ENCODE measurements at places on chromosomes 13 and 19. TPM values are rescaled to one million over a fixed set of nuclear protein-coding genes. Genes with fewer than 3 reads are reported as not detected.

Gene UBAC2
- polyA plus RNA-seq, result 161 TPM

Gene KASH5
- not detected for polyA plus RNA-seq

GRCh38 chr13:50685491-50685890 lies 158.0 kb downstream of the DLEU7 start:
- H3K4me1 ChIP-seq, result no peaks in the 10 kb centered on the region
- DNase-seq, result no peak
- no peaks in the 10 kb centered on the region for H3K27me3 ChIP-seq
- no peaks in the 10 kb centered on the region for H3K36me3 ChIP-seq
- no peak overlapping the region for H3K4me3 ChIP-seq
- H3K27ac ChIP-seq, result no peak overlapping the region

DNA sequence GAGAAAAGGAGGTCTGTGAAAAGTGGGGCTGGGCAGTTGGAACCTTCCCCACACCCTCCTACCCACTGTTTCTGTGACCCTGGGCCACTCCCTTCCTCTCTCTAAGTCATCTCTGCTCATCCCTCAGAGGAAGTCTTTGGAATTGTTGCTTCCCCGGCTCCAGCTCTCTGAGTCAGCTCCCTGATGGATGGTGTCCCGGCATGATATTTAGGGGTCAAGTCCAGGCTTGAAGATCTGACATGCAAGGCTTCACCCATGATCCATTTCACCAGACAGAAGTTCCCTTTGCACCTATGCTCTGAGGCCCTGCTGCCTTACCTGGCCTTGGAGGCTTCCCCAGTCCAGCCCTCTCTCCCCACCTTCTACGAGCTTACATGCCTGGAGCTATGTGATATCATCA lies 13.3 kb downstream of the EXOC3L2 start:
- H3K36me3 ChIP-seq, result no peaks in the 10 kb centered on the region
- H3K4me1 ChIP-seq, result no peaks in the 10 kb centered on the region
- H3K27me3 ChIP-seq, result peaks cover 6% of the 10 kb centered on the region
- no peak for DNase-seq
- H3K4me3 ChIP-seq, result no peak overlapping the region

DNA sequence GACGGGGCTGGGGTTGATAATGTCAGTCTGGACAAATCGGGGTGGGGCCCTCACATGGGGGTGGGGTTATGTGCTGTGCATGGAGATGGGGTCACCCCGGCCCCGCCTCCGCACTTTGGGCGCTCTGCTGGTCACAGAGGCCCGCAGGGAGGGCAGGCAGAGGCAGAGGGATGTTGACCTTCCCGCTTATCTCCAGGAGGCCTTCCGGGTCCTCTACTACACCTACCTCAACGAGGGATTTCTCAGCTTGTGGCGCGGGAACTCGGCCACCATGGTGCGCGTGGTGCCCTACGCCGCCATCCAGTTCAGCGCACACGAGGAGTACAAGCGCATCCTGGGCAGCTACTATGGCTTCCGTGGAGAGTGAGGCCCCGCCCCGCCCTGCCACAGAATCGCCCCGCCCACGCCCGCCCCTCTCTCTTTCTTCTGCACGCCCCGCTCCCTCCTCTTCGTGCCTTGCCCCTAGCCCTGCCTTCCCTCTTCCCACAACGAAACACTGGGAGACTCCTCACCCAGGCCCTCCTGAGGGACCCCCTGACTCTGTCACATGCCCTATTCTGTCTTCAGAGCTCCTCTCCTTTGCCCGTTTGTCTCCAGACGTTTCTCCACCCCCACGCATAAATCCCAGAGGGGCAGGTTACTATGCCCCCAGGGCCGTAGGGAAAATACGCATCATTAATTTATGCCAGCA lies 32.8 kb downstream of the TMEM161A start:
- peaks cover 8% of the 10 kb centered on the region for H3K36me3 ChIP-seq
- H3K4me3 ChIP-seq, result no peak overlapping the region
- H3K27me3 ChIP-seq, result no peaks in the 10 kb centered on the region
- no peak overlapping the region for H3K27ac ChIP-seq
- DNase-seq, result no peak

DNA sequence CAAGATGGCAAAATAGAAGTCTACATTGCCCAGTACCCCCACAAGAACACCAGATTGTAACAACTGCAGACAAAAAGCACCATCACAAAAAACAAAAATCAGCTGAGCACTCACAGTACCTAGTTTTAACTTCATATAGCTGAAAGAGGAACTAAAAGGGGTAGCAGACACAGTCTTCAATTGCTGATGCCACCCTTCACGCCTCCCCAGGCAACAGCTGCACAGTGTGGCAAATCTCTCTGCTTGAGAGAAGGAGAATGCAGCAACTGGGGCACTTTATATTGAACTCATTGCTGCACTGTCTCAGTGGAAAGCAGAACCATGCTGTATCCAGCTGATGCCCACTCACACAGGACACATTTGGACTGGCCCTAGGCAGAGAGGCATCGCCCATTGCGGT lies 2714.5 kb upstream of the PCDH20 start:
- H3K4me1 ChIP-seq, result no peaks in the 10 kb centered on the region
- no peak overlapping the region for H3K27ac ChIP-seq
- no peak for DNase-seq
- no peaks in the 10 kb centered on the region for H3K36me3 ChIP-seq

DNA sequence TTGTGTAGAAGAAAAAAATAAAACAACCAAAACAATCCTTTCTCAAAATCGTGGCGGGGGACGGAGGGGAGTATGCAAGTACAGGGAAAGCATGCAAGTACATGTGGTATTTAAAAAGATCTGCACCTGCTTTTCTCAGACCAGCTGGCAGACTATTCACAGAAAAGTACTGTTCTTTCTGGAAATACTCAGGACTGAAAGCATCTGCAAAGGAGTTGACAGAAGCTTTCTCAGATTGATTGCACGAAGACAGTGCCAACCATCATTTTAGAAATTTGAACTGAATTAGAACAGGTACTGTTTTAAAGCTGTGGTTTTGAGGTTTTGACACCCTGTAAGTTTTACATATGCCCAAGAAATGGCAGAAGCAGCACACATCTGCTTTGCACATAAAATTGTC lies 19.8 kb upstream of the PCDH8 start:
- DNase-seq, result no peak
- H3K36me3 ChIP-seq, result no peaks in the 10 kb centered on the region
- H3K27me3 ChIP-seq, result no peaks in the 10 kb centered on the region
- H3K4me3 ChIP-seq, result no peak overlapping the region
- H3K27ac ChIP-seq, result no peak overlapping the region

- H3K4me3 ChIP-seq, result no peak overlapping the region
- no peaks in the 10 kb centered on the region for H3K36me3 ChIP-seq
- peak; percentile 59 for DNase-seq
- H3K27me3 ChIP-seq, result no peaks in the 10 kb centered on the region
These were observed 53.4 kb downstream of the PDS5B start for GRCh38 chr13:32639502-32640105.

Gene LCP1
- polyA plus RNA-seq, result 1,658 TPM

Gene ITGBL1
- not detected for polyA plus RNA-seq

DNA sequence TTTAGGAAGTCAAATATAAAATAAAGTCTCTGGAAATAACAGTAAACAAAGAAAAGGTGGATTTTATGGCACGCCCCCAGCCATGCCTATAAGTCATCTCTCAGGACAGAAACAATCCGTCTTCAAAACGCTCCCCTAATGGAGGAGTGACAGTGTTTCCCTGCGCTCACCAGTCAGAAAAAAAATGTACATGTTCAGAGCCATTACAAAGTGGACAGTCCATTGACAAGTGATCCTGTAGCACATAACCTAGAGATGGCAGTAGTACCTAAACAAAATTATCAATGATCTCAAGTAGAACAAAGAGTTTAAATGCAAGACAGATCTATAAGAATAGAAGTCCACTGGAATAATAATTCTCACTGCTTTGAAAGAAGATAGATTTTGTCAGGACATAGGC lies 891.7 kb upstream of the MIR17HG start:
- no peaks in the 10 kb centered on the region for H3K4me1 ChIP-seq
- no peak overlapping the region for H3K4me3 ChIP-seq

- DNase-seq, result no peak
- H3K4me3 ChIP-seq, result no peak overlapping the region
- H3K36me3 ChIP-seq, result no peaks in the 10 kb centered on the region
- H3K27me3 ChIP-seq, result no peaks in the 10 kb centered on the region
- H3K27ac ChIP-seq, result no peak overlapping the region
These were observed 23.1 kb downstream of the FXYD5 start for GRCh38 chr19:35177377-35178274.

GRCh38 chr19:48433337-48433736 lies 12.4 kb upstream of the GRWD1 start:
- H3K36me3 ChIP-seq, result no peaks in the 10 kb centered on the region
- no peaks in the 10 kb centered on the region for H3K27me3 ChIP-seq
- H3K27ac ChIP-seq, result no peak overlapping the region

GRCh38 chr13:30792285-30793000 lies 57.1 kb downstream of the ALOX5AP start:
- DNase-seq, result no peak
- peaks cover 26% of the 10 kb centered on the region for H3K4me1 ChIP-seq
- H3K27ac ChIP-seq, result no peak overlapping the region
- H3K36me3 ChIP-seq, result no peaks in the 10 kb centered on the region
- no peak overlapping the region for H3K4me3 ChIP-seq

GRCh38 chr19:35421362-35421761 lies 26.7 kb upstream of the FFAR2 start:
- H3K27me3 ChIP-seq, result peaks cover 8% of the 10 kb centered on the region
- H3K4me1 ChIP-seq, result no peaks in the 10 kb centered on the region
- DNase-seq, result no peak
- H3K27ac ChIP-seq, result no peak overlapping the region
- no peak overlapping the region for H3K4me3 ChIP-seq
- no peaks in the 10 kb centered on the region for H3K36me3 ChIP-seq

Gene ZNF799
- polyA plus RNA-seq, result 6.3 TPM

Gene KLF1
- not detected for polyA plus RNA-seq

DNA sequence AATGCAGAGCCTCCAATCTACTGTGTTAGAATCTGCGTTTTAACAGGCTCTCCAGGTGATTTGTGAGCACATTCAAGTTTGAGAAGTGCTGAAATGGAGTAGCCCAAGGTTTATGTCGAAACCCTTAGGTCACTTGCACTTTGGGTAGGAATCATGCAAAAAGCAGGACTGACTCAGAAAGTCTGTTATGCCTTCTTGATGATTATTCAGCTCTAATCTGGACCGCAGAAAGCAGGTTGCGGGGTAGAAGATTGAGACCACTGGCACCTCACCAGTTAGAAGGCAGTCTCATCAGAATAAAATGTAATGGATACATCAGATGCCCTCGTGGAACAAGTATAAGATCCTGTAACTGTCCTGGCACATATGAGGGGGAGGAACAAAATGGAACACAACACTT lies 326.3 kb downstream of the DCLK1 start:
- no peak overlapping the region for H3K27ac ChIP-seq
- no peak overlapping the region for H3K4me3 ChIP-seq
- no peaks in the 10 kb centered on the region for H3K4me1 ChIP-seq
- H3K36me3 ChIP-seq, result no peaks in the 10 kb centered on the region
- no peak for DNase-seq
- H3K27me3 ChIP-seq, result no peaks in the 10 kb centered on the region

DNA sequence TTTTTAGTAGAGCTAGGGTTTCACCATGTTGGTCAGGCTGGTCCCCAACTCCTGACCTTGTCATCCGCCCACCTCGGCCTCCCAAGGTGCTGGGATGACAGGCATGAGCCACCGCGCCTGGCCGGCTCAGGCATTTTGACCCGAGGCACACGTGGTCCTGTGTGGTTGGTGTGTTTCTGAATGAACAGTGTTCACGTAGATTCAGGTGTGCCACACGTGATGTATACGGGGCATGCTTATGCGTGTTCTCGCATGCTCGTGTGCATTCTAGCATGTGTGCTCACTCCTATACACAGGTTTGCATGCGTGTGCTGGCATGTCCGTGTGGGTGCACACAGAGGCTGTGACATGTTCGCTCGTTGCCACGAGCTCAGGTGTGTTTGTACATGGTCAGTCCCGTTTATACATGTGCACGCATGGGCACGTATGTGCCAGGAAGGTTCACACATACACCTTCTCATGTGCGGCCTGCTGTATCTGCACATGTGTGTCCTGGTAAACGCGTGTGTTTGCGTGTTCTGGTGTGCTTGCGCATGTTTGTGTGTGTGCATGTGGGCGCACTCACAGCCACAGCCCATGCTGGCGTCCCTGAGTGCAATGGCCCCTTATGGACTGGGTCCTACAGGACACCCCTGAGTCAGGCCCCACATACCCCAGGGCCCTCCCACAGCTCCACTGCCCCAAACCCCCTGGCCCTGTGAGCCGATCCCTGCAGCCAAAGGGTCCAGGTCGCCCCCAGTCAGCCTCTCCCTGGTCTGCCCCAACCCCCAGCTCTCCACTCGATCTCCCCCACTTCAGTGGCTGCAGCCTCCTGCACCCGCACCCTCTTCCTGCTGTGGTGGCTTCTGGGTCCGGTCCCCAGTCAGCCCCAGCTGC lies 20.6 kb upstream of the TCF3 start:
- no peak overlapping the region for H3K27ac ChIP-seq
- H3K4me3 ChIP-seq, result no peak overlapping the region
- no peak for DNase-seq
- no peaks in the 10 kb centered on the region for H3K36me3 ChIP-seq

GRCh38 chr13:28528848-28529247 lies 33.9 kb upstream of the FLT1 start:
- H3K27ac ChIP-seq, result no peak overlapping the region
- H3K4me1 ChIP-seq, result peaks cover 13% of the 10 kb centered on the region
- no peak for DNase-seq
- peaks cover 14% of the 10 kb centered on the region for H3K27me3 ChIP-seq
- no peaks in the 10 kb centered on the region for H3K36me3 ChIP-seq

DNA sequence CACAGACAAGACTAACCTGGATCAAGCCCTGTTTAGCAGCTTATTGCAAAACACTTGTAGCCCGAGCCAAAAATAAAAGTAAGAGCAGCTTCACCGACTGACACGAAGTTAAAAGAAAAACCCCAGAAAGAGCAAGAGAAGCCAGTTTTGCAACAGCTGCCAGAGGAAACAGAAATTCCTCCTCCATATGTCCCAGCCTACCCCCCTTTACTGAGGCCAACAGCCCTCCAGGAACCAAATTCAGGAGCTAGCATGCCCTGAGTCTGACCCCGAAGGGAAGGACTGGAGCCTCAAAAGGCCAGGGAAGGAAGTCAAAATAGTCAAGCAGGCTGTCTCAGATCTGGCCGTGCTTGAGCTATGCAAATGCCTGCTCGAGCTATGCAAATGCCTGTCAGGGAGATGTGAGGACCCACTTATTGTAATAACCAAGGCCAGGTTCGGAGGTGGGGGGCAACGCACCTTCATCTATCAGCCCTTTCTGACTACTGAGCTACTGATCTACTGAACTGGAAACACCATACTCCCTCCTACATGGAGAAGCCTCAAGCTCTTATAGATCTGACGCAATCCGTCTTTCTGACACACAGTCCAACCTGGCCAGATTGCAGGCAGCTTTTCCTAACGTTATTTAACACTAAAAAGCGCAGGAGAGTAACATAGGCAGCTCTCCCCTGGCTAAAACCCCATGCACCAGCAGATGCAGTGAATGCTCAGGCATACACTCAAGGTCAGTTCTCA lies 6.7 kb downstream of the SIGLEC11 start:
- DNase-seq, result no peak
- H3K27ac ChIP-seq, result no peak overlapping the region
- no peaks in the 10 kb centered on the region for H3K4me1 ChIP-seq
- no peak overlapping the region for H3K4me3 ChIP-seq
- H3K36me3 ChIP-seq, result no peaks in the 10 kb centered on the region
- no peaks in the 10 kb centered on the region for H3K27me3 ChIP-seq

Gene PRX
- polyA plus RNA-seq, result not detected

- H3K27ac ChIP-seq, result no peak overlapping the region
- H3K27me3 ChIP-seq, result no peaks in the 10 kb centered on the region
- no peak overlapping the region for H3K4me3 ChIP-seq
- no peaks in the 10 kb centered on the region for H3K4me1 ChIP-seq
- H3K36me3 ChIP-seq, result no peaks in the 10 kb centered on the region
- DNase-seq, result no peak
These were observed 89.3 kb upstream of the C1QTNF9B start for GRCh38 chr13:23986619-23987018.
